PC-9 (cell line): ENCODE measurements at places on chromosomes 3 and 15. TPM values are rescaled to one million over a fixed set of nuclear protein-coding genes. Genes with fewer than 3 reads are reported as not detected.
A peak's percentile ranks its signal among the peaks of the same experiment; 100 is the strongest.

GRCh38 chr3:136994772-136995516 lies 37.2 kb downstream of the IL20RB start:
- peaks cover 16% of the 10 kb centered on the region for H3K4me1 ChIP-seq
- H3K36me3 ChIP-seq = no peaks in the 10 kb centered on the region
- no peak overlapping the region for H3K4me3 ChIP-seq
- peak; percentile 79 for DNase-seq
- peak overlapping the region; percentile 40; the same call in 1 of the 2 replicates for H3K27ac ChIP-seq
- H3K27me3 ChIP-seq = no peaks in the 10 kb centered on the region

- no peaks in the 10 kb centered on the region for H3K4me1 ChIP-seq
- no peaks in the 10 kb centered on the region for H3K36me3 ChIP-seq
- no peaks in the 10 kb centered on the region for H3K27me3 ChIP-seq
- no peak overlapping the region for H3K4me3 ChIP-seq
Observed at GRCh38 chr3:26068890-26069289, 279.0 kb downstream of the OXSM start.

GRCh38 chr15:58392611-58393161 lies 39.1 kb upstream of the LIPC start:
- H3K4me3 ChIP-seq = 0 out of 2 replicates have a peak overlapping the region, but pooled peaks have one; percentile 22
- H3K4me1 ChIP-seq = peaks cover 93% of the 10 kb centered on the region
- no peaks in the 10 kb centered on the region for H3K27me3 ChIP-seq

P2RY14 gene
- total RNA-seq = not detected in 2 replicates

FILIP1L gene
- 12.0 and 16.8 TPM in 2 replicates for total RNA-seq

DNA sequence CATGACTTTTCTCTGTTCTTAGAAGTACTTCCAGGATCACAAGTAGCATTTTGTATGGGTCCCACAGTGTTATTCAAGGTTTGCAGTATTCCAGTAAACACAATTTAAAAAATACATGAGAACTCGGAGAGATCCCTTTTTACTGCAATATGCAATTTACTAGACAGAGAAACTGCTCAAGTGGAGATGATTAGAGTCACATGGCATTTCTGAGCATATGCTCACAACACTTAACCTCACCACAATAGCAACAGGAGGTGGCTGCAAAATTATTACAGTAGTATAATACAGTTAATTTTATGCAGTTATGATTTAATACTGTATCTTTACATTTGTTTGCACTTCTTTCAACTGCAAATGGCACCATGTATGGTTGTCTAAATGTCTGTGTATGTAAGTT lies 87.5 kb downstream of the PIK3CB start:
- no peak overlapping the region for H3K27ac ChIP-seq
- H3K36me3 ChIP-seq = peaks cover 5% of the 10 kb centered on the region; the same call in 1 of the 2 replicates
- H3K4me3 ChIP-seq = no peak overlapping the region
- DNase-seq = no peak

GRCh38 chr3:168138421-168138820 lies 42.7 kb upstream of the GOLIM4 start:
- no peaks in the 10 kb centered on the region for H3K36me3 ChIP-seq
- no peaks in the 10 kb centered on the region for H3K4me1 ChIP-seq
- DNase-seq = no peak

- no peak overlapping the region for H3K4me3 ChIP-seq
- H3K4me1 ChIP-seq = 0 out of 2 replicates have a peak, but pooled peaks cover 5% of the 10 kb centered on the region
- H3K27ac ChIP-seq = no peak overlapping the region
- DNase-seq = no peak
- no peaks in the 10 kb centered on the region for H3K36me3 ChIP-seq
- H3K27me3 ChIP-seq = no peaks in the 10 kb centered on the region
Observed at GRCh38 chr3:157463816-157464215, 27.2 kb downstream of the PTX3 start.

DNA sequence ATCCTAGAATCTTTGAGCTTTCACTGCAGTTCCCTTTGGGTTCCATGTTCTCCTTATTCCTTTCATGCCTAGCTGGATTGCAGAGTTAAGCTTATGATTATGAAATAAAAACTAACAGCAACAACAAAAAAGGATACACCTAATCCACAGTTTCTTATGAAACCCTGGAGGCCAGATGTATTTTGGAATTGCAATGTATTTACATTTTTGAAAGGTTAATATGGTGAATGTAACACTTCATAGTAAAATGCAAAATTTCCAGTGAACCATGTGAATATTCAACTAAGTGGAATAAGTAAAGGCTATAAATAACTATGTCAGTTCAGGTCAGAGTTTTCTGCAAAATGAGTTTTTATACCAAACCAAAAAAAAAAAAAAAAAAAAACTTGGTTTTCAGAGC lies 65.8 kb upstream of the FLNB start:
- no peaks in the 10 kb centered on the region for H3K27me3 ChIP-seq
- H3K4me1 ChIP-seq = 0 out of 2 replicates have a peak, but pooled peaks cover 5% of the 10 kb centered on the region
- no peak for DNase-seq
- H3K4me3 ChIP-seq = no peak overlapping the region

ARGFX gene
- not detected in 2 replicates for total RNA-seq

- no peaks in the 10 kb centered on the region for H3K36me3 ChIP-seq
- no peaks in the 10 kb centered on the region for H3K27me3 ChIP-seq
- no peak for DNase-seq
- H3K4me1 ChIP-seq = no peaks in the 10 kb centered on the region
Observed at GRCh38 chr3:188662795-188663194, 508.8 kb downstream of the LPP start.
